ENCODE measurements at places on chromosomes 4 and X.

DNA sequence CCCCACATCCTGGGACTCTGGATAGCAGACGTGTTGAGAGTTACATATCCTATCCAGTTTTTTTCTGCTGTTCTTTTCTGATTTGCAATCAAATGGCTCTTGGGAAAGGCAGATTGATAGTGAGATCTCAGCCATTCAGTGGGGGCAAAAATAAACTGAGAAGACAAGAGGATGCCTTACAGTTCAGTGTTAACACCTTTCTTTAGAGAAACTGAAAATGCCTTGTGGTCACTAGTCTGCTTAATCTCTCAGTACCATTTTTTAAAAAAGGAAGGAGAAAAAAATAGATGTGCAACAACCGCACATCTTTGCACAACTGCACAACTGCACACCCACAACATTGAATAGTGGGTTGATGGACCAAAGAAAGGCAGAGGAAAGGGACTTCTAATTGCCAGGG lies 109.3 kb downstream of the ARHGEF9 start:
- no peak for DNase-seq

GRCh38 chr4:8033829-8034528 lies 94.3 kb upstream of the AFAP1 start:
- DNase-seq, result no peak

GRCh38 chr4:79915246-79915645 lies 157.8 kb downstream of the ANTXR2 start:
- no peak for DNase-seq

GRCh38 chr4:184550476-184550875 lies 76.1 kb upstream of the IRF2 start:
- no peak for DNase-seq

GRCh38 chrX:65925592-65925991 lies 114.3 kb downstream of the VSIG4 start:
- DNase-seq, result no peak

GRCh38 chr4:139521754-139522401 lies 34.1 kb downstream of the SETD7 start:
- DNase-seq, result no peak

DNA sequence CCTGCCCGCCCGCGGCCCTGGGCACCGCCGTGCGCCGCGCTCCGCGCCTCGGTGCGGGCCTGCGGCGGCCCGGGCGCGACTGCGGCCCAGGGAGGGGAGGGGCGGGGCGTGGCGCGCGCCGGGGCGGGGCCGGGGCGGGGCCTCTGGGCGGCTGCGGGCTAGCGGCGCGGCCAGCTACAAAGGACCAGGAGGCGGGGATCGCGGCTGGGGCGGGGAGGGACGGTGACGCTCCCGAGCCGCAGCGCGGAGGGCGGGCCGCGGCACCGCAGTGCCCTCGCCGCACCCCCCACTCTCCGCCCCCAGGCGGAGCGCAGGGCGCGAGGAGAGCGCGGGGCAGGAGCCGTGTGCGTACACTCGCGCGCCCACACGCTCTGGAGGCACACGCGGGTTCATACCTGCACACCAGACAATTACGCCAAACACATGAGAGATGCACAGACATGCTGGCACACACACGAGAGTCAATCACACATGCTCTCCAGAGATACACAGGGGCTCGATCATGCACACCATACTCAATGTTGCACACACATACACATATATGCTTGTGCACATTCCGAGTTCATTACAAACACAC lies at the start of gene CRMP1:
Gene CRMP1, minus strand, starts transcription at position 83 of the 577 bp plus-strand sequence. CDS start 117 bp downstream, outside the sequence.
- peak; percentile 47 for DNase-seq

All from body of pancreas (tissue), 4 donors.